Right lobe of liver (tissue), 6 donors: ENCODE measurements at places on chromosomes 7 and 10. TPM values are rescaled to one million over a fixed set of nuclear protein-coding genes. Genes with fewer than 3 reads are reported as not detected.

- no peak overlapping the region for H3K4me3 ChIP-seq
- peak; percentile 47 for DNase-seq
- no peaks in the 10 kb centered on the region for H3K36me3 ChIP-seq
- H3K27ac ChIP-seq, result no peak overlapping the region
Observed at GRCh38 chr10:5639066-5639465, 27.3 kb downstream of the ASB13 start.

GRCh38 chr10:64115908-64116643 is 594.9 kb downstream of the REEP3 start:
- no peaks in the 10 kb centered on the region for H3K4me1 ChIP-seq
- no peaks in the 10 kb centered on the region for H3K27me3 ChIP-seq
- DNase-seq, result no peak
- H3K27ac ChIP-seq, result no peak overlapping the region

DNA sequence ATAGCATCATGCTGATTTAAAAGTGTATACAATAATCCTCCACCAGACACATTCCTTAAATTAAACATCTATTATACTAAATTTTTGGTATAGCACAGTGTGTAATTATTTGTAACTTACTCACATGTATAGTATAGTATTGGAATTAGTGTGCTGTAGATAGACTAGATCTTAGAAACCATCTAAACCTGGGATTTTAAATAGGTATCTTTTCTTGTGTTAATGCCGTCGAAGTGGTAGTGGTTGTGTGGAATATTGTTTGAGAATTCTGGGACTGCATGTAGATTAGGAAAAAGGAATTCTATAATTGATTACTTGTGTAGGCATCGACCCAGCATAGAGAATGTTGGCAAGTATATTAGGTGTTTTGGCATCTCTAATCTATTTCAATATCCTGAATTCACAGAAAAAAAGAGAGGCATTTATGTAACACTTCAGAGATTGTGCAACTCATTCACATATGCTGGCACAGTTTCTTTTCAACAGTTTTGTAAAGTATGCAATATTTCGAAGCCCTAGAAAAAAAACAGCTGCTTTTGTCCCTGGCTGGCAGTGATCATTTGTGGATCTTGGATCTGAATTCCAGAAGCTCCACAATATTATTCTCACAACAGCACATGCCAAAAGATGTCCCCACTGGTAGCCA is 145.5 kb upstream of the AGR3 start:
- H3K4me3 ChIP-seq, result no peak overlapping the region
- peaks cover 6% of the 10 kb centered on the region for H3K4me1 ChIP-seq
- no peaks in the 10 kb centered on the region for H3K27me3 ChIP-seq
- H3K27ac ChIP-seq, result peak overlapping the region; percentile 54
- H3K36me3 ChIP-seq, result no peaks in the 10 kb centered on the region
- no peak for DNase-seq

DNA sequence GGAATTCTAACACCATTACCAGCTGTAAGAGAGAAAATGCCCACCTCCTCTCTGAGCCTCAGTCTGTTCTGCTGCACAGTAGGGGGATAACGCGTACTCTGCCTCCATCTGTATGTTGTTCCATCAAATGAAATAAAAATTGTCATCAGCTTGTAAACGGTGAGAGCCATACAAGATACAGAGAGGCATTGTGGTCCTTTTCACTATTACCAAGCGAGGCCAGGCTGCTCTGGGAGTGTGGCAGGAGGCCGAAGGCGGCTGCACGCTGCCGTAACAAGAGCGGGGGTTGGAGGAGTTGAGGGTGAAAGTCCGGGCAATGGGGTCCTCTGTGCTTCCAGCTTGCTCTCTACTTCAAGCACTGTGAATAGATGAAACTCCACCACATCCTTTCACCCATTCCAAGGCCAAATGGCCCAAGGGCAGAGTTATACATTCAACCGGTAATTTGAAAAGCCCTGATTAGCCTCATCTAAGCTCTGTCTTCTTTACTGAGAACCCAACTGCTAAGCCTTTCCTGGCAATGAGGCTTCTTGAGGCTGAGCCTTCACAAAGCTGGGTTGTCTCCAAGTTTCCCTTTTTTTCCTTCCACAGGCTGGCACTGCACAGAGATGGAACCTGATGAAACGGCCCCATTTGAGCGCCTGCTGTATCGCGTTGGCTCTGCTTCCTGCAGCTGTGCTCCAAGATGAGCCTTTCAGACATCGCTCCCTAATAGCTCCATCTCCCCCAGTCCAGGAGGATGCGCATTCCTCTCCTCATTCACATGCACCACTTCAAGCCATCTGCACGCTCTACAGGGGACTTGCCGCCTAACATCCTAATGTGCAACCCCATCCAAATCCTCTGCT is 47.2 kb downstream of the PYROXD2 start:
- no peak overlapping the region for H3K4me3 ChIP-seq
- no peak overlapping the region for H3K27ac ChIP-seq
- no peaks in the 10 kb centered on the region for H3K4me1 ChIP-seq
- no peaks in the 10 kb centered on the region for H3K27me3 ChIP-seq
- H3K36me3 ChIP-seq, result no peaks in the 10 kb centered on the region

DNA sequence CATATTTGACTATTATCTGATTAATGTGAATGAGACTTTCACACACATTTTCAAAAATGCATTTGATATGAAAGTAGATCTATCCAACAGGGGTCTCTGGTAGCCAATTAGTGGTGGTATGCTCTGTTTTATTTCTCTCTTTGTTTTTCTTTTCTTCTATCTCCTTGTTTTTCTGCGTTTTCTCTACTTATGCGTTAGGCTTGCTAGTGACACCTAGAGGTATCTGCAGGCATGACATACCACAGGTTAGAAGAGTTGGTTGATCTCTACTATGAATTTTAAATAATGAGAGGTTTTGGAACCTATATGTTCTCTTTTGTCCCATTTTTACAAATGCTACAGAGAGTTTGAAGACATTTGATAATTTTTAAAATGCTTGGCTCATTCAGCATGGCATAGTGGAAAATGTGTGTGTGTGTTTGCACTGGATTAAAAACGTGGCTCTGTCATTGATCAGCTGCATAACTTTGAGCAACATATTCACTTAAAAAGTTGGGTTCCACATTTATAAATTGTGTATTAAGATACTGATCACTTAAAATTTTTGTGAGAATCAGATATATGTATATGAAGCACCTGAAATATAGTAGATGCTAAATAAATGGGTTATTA is 28.1 kb upstream of the PLXDC2 start:
- no peaks in the 10 kb centered on the region for H3K36me3 ChIP-seq
- H3K4me1 ChIP-seq, result no peaks in the 10 kb centered on the region
- no peak for DNase-seq
- H3K27me3 ChIP-seq, result no peaks in the 10 kb centered on the region
- H3K27ac ChIP-seq, result no peak overlapping the region
- H3K4me3 ChIP-seq, result no peak overlapping the region

DNA sequence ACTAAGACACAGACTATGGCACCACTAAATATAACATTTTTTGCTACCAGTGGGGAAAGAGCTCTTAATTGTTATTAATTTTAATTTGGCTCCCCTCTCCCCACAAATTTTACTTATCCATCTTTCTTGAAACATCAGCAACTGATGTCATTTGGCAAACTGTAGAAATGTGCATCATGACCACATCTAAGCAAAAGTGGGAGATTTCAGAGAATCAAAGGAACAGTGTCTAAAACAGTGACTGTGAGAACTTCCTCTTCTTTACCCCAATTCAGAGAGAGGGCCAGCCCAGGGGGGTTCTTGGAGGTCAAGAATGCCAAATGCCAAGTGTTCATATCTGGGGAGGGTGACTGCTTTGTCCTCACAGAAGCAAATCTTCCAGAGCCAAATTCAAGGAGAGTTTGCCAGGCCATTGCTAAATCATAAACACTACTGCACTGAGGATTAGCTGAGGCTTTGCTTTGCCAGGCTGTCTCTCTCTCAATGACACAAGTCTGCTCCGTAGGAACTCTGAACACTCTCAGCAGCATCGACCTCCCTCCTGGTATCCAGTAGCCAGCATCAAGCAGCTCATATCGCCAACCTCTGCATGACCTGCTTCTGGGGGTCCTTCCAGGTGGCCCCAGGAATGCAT is 65.6 kb downstream of the ITIH5 start:
- H3K4me3 ChIP-seq, result no peak overlapping the region
- DNase-seq, result no peak

DNA sequence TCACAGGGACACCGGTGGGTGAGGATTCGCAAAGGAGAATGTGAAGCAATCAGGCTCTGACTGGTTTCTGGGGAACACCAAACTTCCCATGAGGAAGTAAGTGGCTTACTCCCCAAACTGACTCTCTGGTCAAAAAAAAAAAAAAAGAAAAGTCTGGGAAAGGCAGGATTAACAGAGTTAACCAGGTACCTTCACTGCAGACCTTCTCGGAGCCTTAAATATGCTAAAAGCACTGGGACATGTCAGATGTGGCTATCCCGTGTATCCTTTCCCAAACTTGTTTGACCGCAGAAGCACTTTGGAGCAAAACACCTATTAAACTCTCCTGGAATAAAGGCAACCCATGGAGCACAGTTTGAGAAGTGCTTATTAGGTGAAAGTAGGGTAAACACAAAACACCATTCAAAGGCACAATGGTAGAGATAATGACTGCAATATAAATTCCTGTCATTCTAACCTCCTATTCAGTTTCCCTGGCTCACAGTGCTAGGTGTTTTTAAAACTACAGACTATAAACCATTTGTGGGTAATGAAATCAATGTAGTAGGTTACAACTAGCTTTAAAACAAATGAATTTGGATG is 44.1 kb upstream of the MXI1 start:
- no peaks in the 10 kb centered on the region for H3K36me3 ChIP-seq
- no peak for DNase-seq
- H3K27me3 ChIP-seq, result no peaks in the 10 kb centered on the region
- no peaks in the 10 kb centered on the region for H3K4me1 ChIP-seq
- H3K27ac ChIP-seq, result no peak overlapping the region

PAX4 gene
- total RNA-seq, result not detected

UTF1 gene
- total RNA-seq, result not detected

ERVW-1 gene
- total RNA-seq, result not detected
